ENCODE measurements at places on chromosomes 13 and 19. TPM values are rescaled to one million over a fixed set of nuclear protein-coding genes. Genes with fewer than 3 reads are reported as not detected.

Gene LAIR1
- 0.89 TPM for total RNA-seq

Gene IGLON5
- total RNA-seq: not detected

Gene SIAH3
- total RNA-seq: not detected

Gene C13orf42
- total RNA-seq: not detected

Gene TNFRSF19
- total RNA-seq: 1.1 TPM

Gene HSPH1
- 116 TPM for total RNA-seq

Measured in HCT116 (cell line).